ENCODE measurements at places on chromosomes 2 and 18. TPM values are rescaled to one million over a fixed set of nuclear protein-coding genes. Genes with fewer than 3 reads are reported as not detected.
A peak's percentile ranks its signal among the peaks of the same experiment; 100 is the strongest.

The CCDC85A gene
- 8.7 TPM for total RNA-seq

GRCh38 chr2:108629417-108629816, 89.9 kb upstream of the RANBP2 start:
- DNase-seq: no peak

- DNase-seq: no peak
Measured at GRCh38 chr2:121090088-121090715, 194.8 kb downstream of the TFCP2L1 start.

The AMER3 gene
- not detected for total RNA-seq

- DNase-seq: no peak
Measured at GRCh38 chr2:157789256-157789655, 86.9 kb downstream of the ACVR1 start.

DNA sequence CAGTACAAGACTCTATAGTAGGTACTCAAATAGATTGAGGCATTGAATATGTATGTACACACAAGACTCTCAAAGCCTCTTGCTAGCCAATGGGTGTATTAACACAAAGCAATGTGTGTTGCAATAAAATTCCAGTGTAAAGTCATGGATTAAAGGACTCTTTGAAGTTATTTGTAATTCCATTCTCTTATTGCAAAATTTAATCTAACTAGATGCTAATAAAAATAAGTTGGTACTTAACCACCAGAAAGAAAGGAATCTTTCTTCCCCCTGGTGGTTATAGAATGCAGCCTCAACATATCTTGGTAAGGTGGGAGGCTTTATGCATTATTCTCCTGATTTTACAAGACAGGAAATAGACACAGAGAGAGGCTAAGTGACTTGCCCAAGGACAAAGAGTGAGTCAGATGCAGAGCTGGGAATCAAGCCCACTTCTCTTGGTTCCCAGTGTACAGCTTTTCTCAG, 18.0 kb downstream of the LRP1B start:
- no peak for DNase-seq

The IL1F10 gene
- not detected for total RNA-seq

DNA sequence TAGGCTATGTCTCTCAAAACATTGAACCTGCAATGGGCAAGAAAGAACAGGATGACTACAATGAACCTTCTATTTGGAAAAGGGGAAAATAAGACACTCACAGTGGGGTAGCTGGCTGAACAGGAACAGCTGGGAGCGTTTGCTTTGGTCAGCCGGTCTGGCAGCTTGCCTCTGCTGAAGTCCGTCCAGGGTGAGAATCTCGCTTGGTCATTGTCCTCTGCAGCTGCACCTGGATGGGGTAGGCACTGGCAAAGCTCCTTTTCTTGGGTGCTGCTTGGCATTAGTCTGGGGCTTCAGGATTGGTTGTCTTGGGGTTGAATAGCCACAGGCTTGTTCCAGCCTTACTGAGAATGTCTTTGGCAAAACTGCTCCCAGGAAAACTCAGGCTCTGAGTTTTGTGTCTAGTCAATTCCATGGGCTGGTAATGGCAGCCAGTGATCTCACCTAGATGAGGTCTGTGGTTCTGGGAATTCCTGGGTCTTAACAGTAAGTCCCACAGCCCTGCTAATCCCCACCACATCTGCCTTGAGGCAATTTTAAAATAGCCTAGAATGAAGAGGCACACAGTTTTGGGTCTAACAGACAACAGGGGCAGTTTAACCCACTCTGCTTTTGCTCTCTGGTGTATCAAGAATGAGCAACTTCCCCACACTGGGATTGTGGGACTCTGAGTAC, 13.4 kb downstream of the NEDD4L start:
- no peak for DNase-seq

GRCh38 chr2:146850746-146851145, 994.1 kb upstream of the ACVR2A start:
- no peak for DNase-seq

- no peak for DNase-seq
Measured at GRCh38 chr2:197209742-197210408, 100.7 kb downstream of the ANKRD44 start.

The GNAL gene
- 1.8 TPM for total RNA-seq

DNA sequence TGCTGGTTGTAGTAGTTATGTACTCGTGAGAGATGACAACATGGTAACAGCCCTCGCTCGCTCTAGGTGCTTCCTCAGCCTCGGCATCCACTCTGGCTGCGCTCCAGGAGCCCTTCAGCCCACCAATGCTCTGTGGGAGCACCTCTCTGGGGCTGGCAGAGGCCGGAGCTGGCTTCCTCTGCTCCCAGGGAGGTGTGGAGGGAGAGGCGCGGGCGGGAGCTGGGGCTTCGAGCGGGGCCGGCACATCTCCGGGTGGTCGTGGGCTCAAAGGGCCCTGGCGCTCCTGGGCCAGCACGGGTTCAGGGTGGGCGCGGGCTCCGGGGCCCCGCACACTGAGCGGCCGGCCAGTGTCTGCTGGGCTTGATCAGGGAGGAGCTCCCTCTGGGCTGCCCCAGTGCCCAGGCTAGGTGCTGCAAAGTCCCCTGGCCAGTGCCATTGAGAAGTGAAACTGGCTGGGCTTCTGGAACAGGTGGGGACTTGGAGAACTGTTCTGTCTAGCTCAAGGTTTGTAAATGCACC, 1012.1 kb downstream of the CNTNAP5 start:
- DNase-seq: peak; percentile 62

DNA sequence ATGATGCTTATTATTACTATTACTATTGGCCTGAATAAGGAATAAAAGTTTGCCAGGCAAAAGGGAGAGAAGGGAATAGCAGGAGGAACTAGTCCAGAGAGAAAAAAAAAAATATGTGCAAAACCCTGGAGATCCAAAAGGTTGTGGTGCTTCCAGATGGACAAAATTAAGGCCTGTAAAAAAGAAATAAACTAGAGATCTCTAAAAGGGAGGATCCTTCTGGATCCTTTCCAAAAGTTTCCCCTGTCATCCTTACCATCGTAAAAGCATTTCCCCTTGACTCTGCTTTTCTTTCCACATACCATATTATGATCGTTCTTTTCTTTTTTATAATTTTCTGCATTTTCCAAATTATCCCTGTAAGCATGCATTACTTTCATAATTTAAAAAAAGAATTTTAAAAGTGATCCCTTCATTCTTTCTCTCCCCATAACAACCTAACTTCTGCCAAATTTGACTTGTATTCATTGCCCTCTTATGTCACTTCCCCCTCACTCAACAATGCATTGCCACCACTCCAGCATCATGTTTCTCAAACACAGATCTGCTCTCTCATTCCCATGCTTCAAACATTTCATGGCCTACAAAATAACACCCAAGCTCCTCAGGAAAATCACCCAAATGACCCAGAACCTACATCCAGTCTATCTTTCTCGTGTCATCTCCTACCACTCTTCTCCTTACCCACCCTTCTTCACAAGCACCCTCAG, 40.3 kb downstream of the RBMS1 start:
- no peak for DNase-seq

The SCYGR8 gene
- total RNA-seq: not detected

GRCh38 chr18:71485611-71486010, 1058.5 kb downstream of the CBLN2 start:
- no peak for DNase-seq

The RND3 gene
- 44.8 TPM for total RNA-seq

DNA sequence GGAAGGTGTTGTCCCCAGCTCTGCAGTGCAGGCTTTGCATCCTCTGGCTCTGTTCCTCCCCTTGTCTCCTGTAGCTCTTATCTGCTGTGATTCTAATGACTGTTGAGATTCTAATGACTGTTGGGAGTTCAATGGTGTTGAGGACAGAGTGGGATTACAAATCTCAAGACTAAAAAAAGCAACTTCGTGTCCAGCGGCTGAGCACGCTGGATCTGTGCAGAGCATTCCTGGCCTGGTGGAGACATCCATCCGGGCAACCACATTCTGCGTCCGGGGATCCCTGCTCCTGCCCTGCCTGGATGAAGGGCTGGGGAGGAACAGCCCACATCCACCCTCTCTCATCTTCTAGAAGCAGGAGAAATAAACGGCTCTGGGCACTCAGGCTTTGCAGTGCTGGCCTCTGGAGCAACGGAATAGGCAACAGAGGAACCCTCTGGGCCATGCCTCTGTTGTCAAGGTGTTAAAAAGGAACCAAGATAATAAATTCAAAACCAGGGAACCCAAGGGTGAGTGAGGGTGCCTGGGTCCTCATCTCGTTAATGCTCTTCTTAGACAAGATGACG, 106.7 kb upstream of the ASB18 start:
- no peak for DNase-seq

- peak; percentile 8 for DNase-seq
Measured at GRCh38 chr2:3805201-3805939, 102.0 kb downstream of the DCDC2C start.

DNA sequence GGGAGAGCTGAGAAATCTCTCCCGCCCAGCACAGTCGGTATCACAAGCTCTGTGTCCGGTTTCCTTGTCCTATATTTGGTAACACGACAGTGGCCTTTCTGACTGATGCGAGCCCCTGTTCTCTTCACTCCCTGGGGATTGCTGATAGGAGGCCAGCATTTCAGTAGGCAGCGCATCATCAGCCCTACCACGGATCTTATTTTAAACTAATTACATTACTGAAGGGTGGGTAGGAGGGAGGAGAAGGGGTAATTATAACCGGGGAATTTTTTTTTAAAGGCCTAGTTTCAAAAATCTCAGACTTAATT, 125.6 kb upstream of the LGALSL start:
- DNase-seq: no peak

GRCh38 chr2:1070601-1071000, 120.0 kb downstream of the SNTG2 start:
- no peak for DNase-seq

GRCh38 chr18:6069103-6069502, 173.8 kb upstream of the TMEM200C start:
- DNase-seq: no peak

DNA sequence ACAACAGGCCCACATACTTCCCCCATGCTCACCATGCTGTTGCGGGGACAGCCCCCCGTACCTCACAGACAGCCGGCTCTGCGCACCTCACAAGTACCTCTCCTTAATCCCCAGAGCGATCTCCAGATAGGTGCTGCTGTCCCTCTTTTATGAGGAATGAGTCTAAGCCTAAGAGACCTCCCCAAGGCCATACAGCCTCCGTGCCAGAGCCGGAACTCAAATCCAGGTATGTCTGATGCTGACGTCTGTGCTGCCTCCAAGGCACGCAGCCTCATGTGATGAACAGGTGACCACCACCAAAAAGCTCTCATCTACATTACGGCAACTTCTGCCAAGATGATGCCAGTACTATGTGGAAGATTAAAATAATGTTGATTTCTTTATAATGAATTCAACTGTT, 85.2 kb downstream of the EIPR1 start:
- no peak for DNase-seq

DNA sequence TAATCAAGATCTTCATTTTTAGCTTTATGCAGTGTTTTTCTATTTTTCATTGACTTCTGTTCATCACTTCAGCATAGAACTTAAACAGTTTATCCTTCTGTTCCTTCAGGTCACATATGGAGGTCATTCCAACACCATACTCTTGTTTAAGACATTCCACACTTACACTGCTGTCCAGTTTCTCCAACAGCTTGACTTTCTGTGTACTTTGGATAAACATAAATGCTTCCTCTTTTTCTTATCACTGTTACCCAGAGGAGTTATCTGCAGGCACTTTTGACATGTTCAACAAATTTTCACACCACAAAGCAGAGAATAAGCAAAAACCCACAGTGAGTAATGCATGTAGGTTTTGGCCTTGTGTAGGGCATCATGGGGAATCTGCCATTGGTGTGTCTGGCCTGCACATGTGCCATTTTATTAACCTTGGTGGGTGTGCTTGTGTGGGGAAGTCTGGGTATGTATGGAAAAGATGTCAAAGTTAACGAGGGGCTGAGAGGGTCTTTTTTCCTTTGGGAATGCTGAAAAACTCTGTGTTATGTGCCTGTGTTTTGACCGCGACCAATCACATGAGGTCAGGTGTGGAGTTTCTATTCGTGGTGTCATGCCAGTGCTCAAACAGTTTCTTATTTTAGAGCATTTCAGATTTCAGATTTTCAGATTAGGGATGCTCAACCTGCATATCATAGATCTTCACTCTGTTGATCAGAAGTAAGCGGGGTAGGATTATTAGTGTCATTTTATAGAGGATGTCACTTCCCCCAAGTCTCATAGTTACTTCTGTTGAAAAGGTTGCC, 53.9 kb upstream of the ACVR1 start:
- no peak for DNase-seq

The LCT gene
- 0.09 TPM for total RNA-seq

GRCh38 chr2:26769089-26769761, 5.1 kb downstream of the SLC35F6 start:
- DNase-seq: peak; percentile 90

The HOXD12 gene
- not detected for total RNA-seq

The TFCP2L1 gene
- total RNA-seq: 24.1 TPM

- no peak for DNase-seq
Measured at GRCh38 chr2:54741250-54741649, 17.8 kb downstream of the EML6 start.

- DNase-seq: no peak
Measured at GRCh38 chr2:159711562-159712142, 654 bp upstream of the MARCHF7 start.

DNA sequence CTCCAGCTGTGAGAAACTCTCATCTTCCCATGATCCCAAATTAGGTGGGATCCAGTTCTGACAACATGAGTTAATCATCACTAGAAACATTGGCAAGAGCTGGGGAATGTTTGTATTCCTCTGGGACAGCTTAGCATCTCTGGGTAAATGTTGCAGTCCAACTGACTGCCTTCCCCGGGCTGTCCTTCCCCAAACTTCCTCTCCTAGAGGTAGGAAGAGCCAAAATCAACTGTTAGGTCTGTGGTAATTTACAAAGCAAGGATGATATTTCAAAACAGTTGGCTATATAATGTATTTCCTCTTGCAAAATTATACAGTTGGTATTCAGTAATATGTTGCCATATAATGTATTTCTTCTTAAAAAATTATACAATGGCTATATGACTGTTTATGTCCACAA, 148.5 kb downstream of the MGAT5 start:
- no peak for DNase-seq

The NR4A2 gene
- total RNA-seq: 3.5 TPM

- DNase-seq: peak; percentile 1
Measured at GRCh38 chr18:36066686-36067054, 689 bp downstream of the RPRD1A start.

GRCh38 chr2:182318466-182319220, 108.2 kb downstream of the PDE1A start:
- DNase-seq: no peak

- no peak for DNase-seq
Measured at GRCh38 chr2:108101481-108101880, 115.2 kb downstream of the SLC5A7 start.

- DNase-seq: no peak
Measured at GRCh38 chr18:62919109-62919838, 203.9 kb downstream of the PHLPP1 start.

Data from left lung (tissue), 14 donors.